NCI-H2029 treated with DMSO at 0.1 percent for 48 hours (cell line): ENCODE measurements at places on chromosomes 6 and 20.

DNA sequence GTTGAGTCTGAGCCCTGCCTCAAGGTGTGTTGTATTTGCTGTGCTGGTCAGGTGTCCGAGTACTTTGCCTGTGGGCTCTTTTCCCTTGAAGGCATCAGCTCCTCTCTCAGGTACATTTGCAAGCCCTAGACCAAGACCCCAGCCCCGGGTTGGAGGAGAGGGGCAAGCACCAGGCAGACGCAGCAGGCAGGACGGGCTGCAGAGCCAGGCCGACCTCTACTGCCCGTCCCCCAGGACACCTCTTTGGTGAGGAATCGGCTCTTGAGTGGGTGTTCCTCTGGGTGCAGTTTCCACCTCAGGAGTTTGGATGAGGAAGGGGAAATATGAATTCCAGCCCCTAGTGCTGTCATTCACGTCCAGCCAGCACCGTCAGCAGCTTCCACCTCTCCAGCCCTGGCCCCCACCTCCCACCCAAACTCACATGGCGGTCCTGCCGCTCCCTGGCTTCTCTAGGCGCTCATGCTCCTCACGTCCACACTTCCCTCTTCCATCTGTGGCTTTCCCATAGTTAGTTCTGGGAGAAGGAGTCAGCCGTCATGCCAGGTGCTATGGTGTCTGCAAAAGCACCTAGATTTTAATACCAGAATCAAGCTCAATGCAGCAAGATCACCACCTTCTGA lies 183.9 kb downstream of the DLL1 start:
- no peak for DNase-seq

DNA sequence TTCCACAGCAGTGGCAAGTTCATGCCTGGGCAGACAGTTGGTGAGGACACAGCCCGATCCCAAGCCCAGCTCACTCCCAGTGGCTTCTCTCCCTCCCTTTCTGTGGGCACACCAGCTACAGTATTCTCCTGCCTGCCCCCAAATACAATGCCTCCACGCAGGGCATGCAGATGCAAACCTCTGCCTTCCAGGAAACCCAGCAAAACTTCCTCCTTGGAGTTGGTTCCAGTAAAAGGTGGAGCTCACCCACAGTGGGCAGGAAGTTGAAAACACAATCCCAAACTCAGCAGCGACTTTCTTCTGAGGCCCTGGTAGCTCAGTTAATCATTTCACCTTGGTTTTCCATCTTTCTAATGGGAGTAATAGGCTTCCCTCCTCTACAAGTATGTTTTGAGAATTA lies 93.7 kb downstream of the LY86 start:
- no peak for DNase-seq

GRCh38 chr6:125952764-125953501 lies 3.6 kb upstream of the HINT3 start:
- no peak for DNase-seq

- DNase-seq: no peak
Measured at GRCh38 chr6:52597738-52598122, 20.9 kb upstream of the TRAM2 start.

GRCh38 chr6:1409774-1410465 lies 20.5 kb downstream of the FOXF2 start:
- no peak for DNase-seq

- no peak for DNase-seq
Measured at GRCh38 chr6:129130959-129131681, 248.2 kb downstream of the LAMA2 start.

DNA sequence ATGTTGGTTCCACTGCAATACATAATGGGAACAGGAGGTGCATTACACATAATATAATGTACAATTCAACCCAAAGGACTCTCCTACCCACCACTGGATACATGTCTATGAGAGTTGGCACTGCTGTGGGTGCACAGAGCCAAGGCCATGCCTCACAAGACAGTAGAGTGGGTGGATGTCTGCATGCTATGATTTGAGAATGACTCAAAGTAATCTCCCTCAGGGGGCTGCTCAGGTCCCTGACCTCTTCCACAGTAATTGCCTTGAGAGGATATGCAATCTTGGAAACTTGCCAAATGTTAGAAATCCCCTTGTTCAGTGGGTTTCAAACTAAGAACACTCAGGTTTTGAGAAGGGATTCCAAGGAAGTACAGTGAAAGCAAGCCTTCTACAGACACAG lies 79.0 kb downstream of the ANKEF1 start:
- DNase-seq: no peak

DNA sequence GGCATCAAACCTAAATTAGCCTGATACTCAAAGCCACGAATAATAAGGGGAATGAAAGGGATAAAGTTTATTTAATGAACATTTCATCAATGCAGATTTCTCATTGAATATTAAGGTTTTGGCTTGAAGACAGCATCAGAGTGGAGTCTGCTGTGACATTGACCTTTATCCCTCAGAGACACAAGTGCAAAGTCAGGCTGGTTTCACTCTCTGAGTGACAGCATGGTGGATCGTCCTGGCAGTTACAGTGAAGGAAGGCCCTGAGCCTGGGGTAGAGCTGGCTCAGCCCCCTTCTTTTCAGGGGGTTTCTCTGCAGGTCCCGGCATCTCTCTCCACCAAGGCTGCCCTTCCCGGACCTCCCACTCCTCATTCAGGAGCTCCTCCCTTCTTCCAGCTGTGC lies 503.1 kb downstream of the PREX1 start:
- no peak for DNase-seq

GRCh38 chr6:45718131-45718530 lies 297.5 kb downstream of the CLIC5 start:
- DNase-seq: no peak

GRCh38 chr20:62691487-62691886 lies 17.1 kb upstream of the NTSR1 start:
- no peak for DNase-seq

DNA sequence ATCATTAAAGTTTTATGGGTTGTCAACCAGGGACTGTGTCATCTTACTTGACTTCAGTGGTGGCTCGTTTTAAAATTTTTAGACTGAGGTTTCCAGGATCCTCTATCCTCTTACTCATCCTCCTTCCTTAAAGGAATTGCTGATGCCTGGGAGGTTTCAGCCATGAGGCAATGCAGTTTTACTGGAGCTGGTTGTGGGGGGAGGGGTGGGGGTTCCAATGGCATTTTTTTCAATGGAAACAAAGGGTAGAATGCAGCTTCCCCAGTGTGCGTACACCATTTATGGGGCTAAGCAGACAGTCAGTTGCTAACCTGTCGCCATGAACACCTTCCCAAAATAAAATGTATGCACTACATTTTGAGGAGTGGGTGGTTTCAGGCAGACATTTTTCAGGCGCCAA lies 88.0 kb downstream of the METTL24 start:
- DNase-seq: no peak

DNA sequence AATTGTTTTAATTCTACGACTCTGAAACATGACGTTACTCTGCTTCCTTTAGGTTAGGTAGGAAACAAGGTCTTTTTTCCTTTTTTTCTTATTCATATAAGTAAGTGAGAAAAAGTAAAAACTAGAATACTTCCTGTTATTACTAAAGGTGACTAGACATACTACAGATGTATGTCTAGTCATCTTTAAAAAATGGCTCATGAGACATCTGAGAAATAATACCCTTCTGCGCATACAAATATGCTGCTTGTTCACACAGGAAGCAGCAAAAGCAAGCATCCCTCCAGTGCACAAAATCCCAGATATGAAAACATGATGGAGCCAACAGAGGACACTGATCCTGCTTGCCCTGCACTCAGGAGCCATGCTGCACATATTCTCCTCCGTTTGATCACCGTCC lies 699.1 kb downstream of the EPM2A start:
- DNase-seq: no peak

DNA sequence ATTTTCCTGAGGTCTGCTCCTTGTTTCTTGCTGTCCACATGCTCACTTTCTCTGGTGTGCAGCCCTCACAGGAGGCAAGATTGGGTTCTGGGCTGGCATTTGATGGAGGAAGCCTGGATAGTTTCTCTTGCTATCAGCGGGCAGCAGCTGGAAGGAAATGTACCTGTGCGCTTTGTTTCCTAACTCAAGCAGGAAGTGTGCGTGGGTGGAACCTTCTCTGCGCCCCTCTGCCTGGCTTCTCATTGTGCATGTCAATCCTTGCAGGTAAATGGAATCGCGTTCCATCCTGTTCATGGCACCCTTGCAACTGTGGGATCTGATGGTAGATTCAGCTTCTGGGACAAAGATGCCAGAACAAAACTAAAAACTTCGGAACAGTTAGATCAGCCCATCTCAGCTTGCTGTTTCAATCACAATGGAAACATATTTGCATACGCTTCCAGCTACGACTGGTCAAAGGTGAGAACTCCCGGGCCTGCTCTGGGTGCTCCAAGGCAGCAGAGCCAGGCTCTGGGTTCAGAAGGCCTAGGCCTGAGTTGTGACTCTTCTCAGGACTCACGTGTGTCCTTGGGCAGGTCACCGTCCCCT lies 16.8 kb upstream of the RBM38 start:
- no peak for DNase-seq

DNA sequence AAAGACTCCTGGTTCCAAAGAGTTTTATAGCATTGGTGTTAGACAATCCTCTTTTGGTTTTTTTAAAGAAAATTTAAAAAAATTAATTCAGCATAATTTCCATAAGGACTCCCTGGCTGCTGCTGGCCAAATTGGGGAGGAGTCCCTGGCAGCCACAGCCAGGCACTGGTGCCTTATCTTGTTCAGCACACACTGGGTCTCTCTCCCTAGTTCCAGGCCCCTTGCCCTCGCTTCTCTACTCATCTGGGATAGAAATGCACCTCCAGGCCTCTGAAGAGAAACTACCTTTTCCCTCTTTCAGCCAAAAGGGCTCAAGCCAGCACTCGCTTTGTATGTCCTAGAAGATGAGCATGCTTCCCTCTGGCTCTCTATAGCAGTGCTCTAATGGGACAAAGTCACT lies 13.4 kb upstream of the MAPK13 start:
- no peak for DNase-seq

DNA sequence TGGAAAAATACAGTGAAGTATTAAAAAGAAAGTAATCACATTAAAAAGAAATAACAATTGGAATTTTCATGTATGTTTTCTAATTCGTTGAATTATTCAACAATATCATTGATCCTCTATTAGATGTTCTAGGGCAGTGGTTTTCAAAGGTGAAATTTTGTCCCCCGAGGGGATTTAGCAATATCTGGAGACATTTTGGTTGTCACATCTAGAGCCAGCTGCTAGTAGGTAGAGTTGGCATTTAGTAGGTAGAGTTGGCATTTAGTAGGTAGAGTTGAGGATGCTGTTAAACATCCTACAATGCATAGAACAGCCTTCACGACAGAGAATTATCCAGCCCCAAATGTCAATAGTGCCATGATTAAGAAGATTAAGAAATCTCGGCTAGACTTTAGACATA lies 173.7 kb downstream of the BCAS1 start:
- DNase-seq: no peak

GRCh38 chr6:82017288-82017687 lies 230.3 kb downstream of the IBTK start:
- no peak for DNase-seq

- no peak for DNase-seq
Measured at GRCh38 chr20:22556565-22557056, 27.8 kb downstream of the FOXA2 start.

DNA sequence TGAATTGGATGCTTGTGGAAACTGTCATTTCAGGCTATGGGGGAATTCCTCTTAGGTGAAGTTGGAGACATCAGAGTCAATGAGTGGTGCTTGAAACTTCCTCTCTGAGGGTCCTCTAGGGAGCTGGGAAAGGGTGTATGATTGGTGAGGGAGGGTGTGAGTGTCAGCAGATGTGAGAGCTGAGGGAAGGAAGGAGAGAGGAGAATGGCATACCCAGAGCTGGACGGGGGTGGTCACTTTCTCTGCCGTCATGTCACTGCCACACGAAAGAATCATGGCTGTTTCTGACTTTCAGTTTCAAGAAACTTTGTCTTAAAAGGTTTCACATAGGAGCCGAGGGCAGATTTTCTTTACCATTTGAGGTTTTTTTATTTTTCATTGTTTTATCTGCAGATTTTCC lies 50.3 kb downstream of the DEK start:
- DNase-seq: no peak

DNA sequence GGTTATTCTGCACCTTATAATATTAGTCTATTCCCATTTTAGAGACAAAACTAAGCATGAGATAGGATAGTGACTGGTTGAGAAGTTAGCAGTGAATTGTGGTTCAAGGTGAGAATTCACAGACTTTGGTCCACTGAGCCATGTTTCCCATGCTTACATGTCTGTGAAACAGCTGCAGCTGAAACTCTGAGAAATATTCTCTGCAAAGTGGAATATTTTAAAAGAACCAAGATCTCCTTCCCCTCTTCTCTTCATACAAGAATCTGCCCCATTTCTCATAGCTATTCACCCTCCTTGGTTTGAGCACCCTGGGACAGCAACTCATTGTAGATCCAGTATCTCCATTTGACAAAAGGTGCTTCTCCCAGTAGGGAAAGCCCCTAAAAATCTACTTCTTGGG lies 70.2 kb upstream of the TMEM170B start:
- DNase-seq: no peak

GRCh38 chr20:24834310-24834709 lies 114.8 kb upstream of the CST7 start:
- DNase-seq: no peak

GRCh38 chr6:28258877-28259777 lies at the start of gene NKAPL:
NKAPL (plus strand) TSS chr6:28259297; CDS start chr6:28259372, 75 bp downstream.
- DNase-seq: no peak

DNA sequence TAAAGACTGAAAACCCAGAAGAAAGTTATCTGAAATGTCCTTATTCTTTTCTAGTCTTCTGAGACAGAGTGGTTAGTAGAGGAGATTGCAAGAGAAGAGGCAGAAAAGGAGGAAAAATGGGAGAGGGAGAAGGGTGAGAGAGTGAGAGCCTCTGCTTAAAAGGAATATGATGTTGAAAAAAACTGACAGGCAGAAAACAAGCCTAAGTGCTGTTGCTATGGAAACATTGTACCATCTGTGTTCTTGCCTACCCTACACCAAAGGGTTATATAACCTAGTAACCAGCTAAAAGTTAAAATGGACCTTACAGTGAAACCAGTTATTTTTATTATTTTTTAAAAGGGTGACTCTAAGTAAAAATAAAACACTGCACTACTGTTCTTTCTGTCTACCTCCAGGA lies 28.3 kb upstream of the SH3BGRL2 start:
- no peak for DNase-seq

DNA sequence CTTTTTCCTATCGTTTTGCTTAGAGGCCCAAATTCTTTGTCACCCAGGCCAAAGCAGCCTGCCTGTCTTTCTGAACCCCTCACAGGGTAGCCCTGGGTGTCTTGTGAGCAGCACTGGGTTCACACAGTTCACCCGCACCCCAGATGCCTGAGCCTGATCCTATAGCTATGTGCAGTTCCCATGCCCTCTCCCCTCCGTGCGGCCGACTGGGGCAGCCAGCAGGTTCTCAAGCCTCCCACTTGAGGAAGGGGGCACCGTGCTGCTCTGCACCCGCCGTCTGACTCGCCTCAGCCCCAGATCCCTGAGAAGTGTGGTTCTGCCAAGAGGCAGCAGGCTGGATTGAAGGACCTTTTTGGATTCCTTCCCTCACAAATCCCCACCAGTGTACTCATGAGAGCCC lies 89.0 kb downstream of the PSMB1 start:
- DNase-seq: no peak

GRCh38 chr6:14266266-14266665 lies 148.7 kb downstream of the CD83 start:
- DNase-seq: no peak
